ENCODE measurements at places on chromosomes 4 and X.

GRCh38 chrX:154720067-154720466, 30.8 kb downstream of the GAB3 start:
- DNase-seq = no peak

DNA sequence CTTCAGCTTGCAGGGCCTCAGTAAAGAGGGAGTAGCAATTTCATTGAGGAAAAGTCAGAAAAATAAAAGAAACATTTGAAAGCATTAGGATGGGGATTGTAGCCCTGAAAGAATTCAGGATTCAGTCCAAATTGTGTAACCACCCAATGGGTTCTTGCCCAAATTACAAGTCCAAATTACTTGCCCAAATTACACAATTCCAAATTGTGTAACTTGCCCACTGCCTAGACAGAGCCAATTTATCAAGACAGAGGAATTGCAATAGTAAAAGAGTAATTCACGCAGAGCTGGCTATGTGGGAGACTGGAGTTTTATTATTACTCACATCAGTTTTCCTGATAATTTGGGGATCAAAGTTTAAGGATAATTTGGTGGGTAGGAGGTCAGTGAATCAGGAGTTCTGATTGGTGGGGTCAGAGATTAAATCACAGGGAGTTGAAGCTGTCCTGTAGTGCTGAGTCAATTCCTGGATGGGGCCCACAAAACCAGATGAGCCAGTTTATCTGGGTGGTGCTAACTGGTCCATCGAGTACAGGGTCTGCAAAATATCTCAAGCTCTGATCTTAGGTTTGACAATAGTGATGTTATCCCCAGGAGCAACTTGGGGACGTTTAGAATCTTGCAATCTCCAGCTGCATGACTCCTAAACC, 18.1 kb upstream of the PAGE5 start:
- no peak for DNase-seq

GRCh38 chr4:99754756-99755155, 61.9 kb upstream of the DAPP1 start:
- DNase-seq = no peak

DNA sequence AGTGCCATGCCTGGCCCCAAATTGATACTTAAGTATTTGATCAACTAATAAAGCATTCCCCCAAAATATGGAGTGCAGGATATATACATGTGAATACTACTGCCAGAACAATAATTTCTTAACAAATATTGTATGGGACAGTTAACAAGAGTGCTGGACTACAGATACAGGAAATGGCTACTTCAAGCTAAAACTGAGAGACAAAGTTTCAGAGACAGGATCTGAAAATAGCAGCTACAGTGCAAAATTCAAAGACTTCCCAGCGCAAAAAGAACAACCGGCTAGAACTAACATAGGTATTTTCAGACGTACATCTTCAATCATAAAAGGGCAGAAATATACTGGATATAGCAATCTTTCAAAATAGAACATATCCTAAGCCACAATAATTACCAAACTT, 6.3 kb downstream of the ATRX start:
- DNase-seq = no peak

GRCh38 chrX:40391662-40392061, 189.1 kb upstream of the ATP6AP2 start:
- no peak for DNase-seq

DNA sequence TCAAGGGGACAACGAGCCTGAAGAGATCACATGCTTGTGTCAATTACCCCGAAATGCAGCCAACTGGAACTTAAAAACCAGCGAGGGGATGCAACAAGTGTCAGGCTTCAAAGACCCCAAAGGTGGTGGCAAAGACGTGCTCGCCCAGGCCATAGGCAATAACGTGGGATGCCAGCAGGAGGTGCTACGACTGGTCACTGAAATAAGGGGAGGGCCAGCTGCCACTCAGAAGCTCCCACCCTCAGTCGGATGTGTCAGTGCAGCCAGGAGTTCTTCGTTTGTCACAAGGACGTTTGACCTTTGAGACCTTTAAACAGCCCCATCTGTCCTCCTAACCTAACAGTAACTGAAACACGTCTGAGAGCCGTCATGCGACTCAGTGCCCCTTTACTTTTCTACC, 556.8 kb upstream of the PCDH10 start:
- no peak for DNase-seq

DNA sequence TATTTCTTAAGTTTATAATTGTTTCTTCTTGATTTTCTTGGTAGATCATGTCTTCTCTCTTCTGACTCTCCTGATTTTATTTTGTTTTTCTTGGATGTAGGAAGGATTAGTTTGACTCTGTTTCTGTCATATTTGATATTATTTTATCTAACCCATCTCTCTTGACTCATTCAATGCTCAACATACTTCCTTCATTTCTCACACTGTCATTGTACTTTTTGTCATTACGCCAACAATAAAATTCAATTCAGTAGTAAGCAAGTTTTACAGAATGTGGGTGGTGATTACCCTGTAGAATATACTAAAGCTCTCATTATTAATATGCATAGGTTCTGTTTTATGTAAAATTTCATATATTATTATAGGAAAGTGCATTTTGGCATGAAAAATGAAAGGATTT, 1303.0 kb upstream of the AGA start:
- no peak for DNase-seq

DNA sequence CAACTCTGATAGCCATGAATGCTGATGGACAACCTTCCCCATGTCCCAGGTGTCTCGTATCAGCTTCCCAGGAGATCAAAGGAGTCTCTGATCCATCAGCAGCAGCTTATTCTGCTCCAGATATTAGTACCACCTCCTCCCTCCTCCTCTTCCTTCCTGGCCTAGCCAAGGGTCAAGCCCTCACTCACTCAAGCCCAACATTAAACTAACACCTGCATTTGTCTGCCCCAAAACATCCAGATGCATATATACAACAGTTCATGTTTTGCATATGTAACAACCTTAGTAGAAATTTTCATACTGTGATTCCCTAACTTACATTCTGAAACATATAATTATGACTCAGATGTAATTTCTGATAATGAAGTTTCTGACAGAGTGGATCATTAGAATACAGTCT, 29.9 kb downstream of the BCLAF3 start:
- DNase-seq = peak; percentile 2

GRCh38 chrX:9267415-9267814, 197.4 kb upstream of the TBL1X start:
- DNase-seq = no peak

DNA sequence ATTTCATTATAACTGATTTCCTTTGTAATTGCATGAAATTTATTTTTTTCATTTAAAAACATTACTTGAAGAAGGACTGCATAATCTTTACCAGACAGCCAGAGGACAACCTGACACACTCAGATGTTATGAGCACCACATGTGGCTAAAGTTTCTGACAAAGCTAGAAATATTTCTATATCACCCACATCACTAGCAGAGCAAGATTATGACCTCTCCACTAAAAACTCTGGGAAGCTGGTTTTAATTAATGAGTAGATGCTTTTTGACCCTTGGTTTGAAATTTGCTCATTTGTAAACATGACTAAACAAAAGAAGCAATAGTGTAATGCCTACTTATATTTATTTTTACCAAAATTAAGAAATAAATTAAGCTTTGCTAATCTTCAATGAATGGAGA, 661.5 kb upstream of the EPHA5 start:
- DNase-seq = no peak

DNA sequence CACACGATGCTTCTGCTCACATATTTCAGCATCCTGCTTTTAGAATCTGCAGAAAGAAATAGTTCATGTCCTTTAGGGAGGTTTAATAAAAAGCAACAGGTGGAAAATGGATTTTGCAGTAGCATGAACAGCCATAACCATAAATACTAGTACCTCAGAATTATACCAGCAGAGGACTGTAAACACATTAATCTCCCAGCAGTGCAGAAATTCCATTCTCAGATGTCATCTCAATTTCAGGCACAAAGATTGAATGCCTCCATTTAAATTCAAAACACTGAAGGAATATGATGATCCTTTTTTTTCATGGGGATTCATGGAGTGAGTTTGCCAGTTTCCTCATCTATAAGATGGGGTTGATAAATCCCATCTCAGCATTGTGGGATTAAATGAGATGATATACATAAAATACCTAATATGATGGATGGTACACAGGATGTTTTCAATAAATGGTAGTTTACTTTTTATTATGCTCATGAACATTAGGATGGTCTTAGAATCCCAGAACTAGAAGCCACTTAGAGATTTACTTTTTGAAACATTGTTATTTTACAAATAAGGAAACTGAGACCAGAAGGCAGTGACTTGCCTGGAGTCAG, 566 bp upstream of the LIMCH1 start:
- no peak for DNase-seq

GRCh38 chr4:148056879-148057278, 325.0 kb downstream of the ARHGAP10 start:
- DNase-seq = no peak

- no peak for DNase-seq
Measured at GRCh38 chr4:4655901-4656300, 114.1 kb upstream of the STX18 start.

DNA sequence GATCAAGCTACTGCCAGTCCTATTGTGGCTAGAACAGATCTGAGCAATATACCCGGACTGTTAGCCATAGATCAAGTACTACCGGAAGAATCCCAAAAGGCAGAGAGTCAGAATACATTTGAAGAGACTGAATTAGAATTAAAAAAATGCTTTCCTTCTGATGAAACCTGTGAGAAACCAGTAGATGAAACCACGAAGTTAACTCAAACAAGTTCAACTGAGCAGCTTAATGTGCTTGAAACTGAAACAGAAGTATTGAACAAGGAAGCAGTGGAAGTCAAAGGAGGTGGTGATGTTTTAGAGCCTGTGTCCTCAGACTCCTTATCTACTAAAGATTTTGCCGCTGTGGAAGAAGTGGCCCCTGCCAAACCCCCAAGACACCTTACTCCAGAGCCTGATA, 46.8 kb downstream of the WDR44 start:
- DNase-seq = no peak

DNA sequence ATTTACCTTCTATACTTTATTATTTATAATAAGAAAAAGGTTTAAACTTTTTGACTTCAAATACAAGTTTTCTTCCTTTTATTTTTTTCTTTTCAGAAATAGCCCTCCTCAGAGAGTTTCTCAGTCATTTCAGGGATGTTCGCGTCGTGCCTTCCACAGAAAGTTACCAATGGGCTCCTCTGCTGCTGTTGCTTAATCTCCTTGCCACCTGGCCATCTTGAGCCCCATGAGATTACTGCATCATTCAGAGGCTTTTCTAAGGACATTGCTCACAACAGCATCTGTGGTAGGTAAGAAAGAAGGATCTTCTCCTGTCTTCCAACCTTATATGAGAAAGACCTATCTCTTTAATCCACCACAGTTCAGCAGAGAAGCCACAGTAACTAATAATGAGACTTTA, 1361.9 kb upstream of the ADGRL3 start:
- no peak for DNase-seq

GRCh38 chrX:108267557-108267956, 170.7 kb downstream of the COL4A6 start:
- DNase-seq = no peak

DNA sequence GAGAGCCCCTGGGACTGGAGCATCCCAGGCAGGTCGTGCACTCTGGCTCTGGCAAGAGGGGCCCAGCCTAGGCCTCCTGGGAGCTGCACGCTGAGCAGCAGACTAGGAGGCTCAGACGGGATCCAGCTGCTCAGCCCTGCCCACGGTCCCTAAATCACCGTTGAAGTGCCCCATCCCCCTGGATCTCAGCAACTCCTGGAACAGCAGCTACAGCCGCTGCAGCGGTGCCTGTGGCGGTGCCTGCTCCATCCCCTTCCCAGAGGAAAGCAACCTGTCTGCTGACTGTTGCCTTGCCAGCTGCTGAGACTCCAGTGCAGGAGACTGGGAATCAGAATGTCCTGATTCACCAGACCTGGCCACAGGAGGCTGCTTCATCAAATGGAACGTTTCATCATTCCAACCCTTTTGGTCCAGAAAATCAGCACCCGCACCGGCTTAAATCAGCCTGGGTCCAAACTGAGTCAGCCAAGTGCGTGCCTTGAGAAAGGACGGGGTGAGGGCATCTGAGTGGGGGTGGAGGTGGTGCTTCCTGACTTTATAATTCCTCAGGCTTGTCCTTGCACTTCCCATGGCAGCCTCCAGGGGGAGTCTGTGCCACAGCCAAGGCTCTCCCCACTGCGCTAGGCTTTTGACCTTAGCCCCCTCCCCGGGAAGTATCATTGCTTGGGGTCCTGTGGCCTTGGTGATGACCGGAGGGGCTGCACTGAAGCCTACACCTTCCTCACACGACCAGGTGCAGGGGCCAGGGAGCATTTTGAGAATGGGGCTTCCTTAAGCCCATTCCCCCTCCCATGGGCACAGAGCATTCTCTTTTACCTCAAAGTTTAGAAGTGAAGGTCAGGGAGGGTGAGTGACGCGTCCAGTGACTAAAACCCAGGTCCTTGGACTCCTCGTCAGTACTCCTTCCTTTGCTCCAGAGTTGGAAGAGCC, 6.5 kb downstream of the ZNF185 start:
- DNase-seq = no peak

DNA sequence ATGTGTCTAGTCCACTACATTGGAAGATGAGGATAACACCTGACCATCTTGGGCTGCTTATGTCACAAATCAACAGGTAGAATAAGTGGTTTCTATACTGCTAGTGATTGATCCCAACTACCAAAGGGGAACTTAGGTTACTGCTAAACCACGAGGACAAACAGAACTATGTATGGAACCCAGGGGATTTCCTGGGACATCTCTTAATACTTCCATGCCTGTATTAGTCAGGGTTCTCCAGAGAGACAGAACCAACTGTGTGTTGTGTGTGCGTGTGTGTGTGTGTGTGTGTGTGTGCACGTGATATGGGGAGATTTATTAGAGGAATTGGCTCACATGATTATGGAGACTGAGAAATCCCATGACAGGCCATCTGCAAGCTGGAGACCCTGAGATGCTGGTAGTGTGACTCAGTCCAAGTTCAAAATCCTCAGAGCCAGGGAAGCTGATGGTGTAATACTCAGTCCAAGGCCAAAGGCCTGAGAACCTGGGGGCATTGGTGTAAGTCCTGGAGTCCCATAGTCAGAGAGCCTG, 16.2 kb upstream of the AFF1 start:
- no peak for DNase-seq

GRCh38 chrX:40147126-40147952, 49.6 kb upstream of the BCOR start:
- DNase-seq = no peak

GRCh38 chr4:147674496-147674895, 9.5 kb downstream of the PRMT9 start:
- no peak for DNase-seq

- DNase-seq = no peak
Measured at GRCh38 chr4:39568805-39569204, 41.6 kb upstream of the UGDH start.

DNA sequence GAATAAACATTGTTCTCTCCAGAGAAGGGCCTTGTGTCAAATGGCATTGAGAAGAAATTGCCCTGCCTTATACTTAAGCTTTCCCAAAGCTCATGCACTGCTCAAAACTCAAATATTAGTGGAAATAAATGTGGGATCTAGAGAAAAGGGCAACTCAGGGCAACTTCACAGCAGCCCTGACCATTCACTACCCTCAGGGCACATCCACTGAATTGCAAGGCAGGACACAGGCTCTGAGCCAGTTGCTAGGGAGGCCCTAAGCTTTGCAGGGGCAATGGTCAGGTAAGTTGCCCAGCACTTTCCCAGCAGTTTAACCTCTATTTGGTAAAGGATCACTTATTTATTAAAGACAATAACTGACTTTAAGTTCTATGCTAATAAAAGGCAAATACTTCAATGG, 255.3 kb upstream of the TEX13A start:
- DNase-seq = no peak

GRCh38 chr4:146407669-146408084, 114.1 kb downstream of the SLC10A7 start:
- DNase-seq = no peak
